NCI-H460 (cell line): ENCODE measurements at places on chromosomes 1 and 21.

DNA sequence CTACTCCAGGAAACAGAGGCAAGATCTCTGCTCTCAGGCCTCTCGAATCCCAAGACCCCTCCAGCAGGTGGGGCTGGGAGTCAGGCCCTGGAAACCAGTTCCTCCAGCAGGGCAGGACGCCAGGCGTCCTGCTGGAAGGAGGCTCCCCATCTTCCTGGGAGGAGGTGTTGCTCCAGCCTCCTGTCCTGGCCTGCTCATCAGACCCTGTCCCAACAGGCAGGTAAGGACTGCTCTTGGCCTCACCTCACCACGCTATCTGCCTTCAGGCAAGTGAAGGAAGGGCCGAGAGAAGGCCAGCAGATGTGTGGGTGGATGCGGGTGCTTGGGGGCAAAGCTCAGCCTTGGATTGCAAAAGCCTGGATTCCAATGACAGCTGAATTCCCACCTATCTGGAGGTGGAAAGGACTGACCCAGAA lies 82.9 kb downstream of the SSBP3 start:
- no peak for DNase-seq

DNA sequence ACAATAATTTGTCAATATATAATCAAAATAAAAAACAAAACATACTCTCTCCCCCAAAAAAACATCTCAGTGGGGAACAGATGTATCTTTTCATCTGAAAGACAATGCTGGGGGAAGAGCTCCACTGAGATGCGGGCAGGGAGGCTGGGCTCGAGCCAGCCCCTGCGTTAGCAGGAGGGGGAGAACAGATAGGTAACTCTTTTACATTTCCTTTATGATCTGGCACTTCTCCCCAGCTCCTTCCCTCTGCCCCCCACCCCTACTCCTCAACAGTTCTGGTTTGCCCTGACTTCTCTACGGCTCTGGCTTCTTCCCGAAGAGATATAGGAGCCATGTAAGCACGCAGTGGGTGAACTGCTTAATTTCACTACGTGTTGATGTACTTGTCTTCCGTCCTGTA lies 12.4 kb downstream of the LEPR start:
- DNase-seq, result no peak

DNA sequence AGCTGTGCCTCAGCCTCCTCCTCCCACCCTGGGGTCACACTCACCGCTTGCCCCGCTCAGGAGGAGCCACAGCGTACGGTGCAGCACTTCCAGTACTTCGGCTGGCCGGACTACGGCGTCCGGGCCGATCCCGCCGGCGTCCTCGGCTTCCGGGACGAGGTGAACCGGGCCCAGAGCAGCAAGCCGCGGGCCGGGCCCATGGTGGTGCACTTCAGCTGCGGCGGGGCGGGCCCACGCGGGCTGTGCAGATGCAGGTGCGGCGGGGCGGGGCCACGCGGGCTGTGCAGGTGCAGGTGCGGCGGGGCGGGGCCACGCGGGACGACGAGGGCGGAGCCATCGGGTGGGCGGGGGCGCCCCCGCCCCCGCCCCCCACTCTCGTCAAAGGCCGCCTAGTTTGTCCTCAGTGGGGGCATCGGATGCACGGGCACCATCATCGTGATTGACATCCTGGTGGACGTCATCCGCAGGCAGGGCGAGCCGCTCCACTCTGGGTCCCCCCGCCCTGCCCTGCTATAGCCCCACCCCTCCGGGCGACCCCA lies 5.5 kb downstream of the RNF223 start:
- DNase-seq, result no peak

GRCh38 chr1:87588495-87588894 lies 259.8 kb downstream of the LMO4 start:
- DNase-seq, result no peak

GRCh38 chr1:224545571-224545970 lies 70.5 kb upstream of the CNIH3 start:
- DNase-seq, result no peak
